GM23338 (cell line): ENCODE measurements at places on chromosomes 3 and 15. TPM values are rescaled to one million over a fixed set of nuclear protein-coding genes. Genes with fewer than 3 reads are reported as not detected.
A peak's percentile ranks its signal among the peaks of the same experiment; 100 is the strongest.

Gene PARP15
- total RNA-seq = 0.12 and 0.87 TPM in 2 replicates

- H3K36me3 ChIP-seq = no peaks in the 10 kb centered on the region
- peak overlapping the region; percentile 63 for H3K4me3 ChIP-seq
- no peak overlapping the region for H3K27ac ChIP-seq
Measured at GRCh38 chr15:70098153-70098460, 390 bp upstream of the TLE3 start.

Gene PRR20G
- not detected in 2 replicates for total RNA-seq

GRCh38 chr3:11560746-11561145 lies 83.0 kb downstream of the VGLL4 start:
- no peaks in the 10 kb centered on the region; the same call in 1 of the 2 replicates for H3K4me1 ChIP-seq
- no peak overlapping the region for H3K4me3 ChIP-seq
- no peaks in the 10 kb centered on the region; the same call in 1 of the 2 replicates for H3K36me3 ChIP-seq
- DNase-seq = no peak
- no peak overlapping the region for H3K27ac ChIP-seq
- no peaks in the 10 kb centered on the region for H3K27me3 ChIP-seq

Gene ZNF106
- 46.5 and 48.0 TPM in 2 replicates for total RNA-seq

DNA sequence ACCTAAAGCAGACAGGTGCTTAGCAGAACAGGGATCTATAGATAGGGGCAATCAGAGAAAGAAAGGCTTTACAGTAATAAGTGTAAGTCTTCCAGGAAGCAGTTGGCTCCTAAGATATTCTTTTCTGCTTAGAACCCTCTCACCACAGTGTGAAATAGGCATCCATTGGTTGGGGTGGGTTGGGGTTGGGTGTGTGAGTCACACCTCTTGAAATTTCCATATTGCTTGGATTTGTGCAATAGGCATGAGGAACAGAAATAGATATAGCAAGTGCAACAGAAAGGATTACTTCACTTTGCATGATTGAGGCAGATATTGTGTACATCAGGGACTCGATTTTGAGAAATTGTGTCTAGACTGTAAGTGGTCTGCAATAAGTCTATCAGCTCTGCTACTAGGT lies 200.1 kb upstream of the GAP43 start:
- H3K36me3 ChIP-seq = no peaks in the 10 kb centered on the region
- no peak overlapping the region for H3K4me3 ChIP-seq
- no peak overlapping the region for H3K27ac ChIP-seq

GRCh38 chr15:98723195-98723594 lies 74.9 kb downstream of the IGF1R start:
- no peak overlapping the region for H3K4me3 ChIP-seq
- DNase-seq = no peak
- no peak overlapping the region for H3K27ac ChIP-seq
- peaks cover 70% of the 10 kb centered on the region for H3K4me1 ChIP-seq
- H3K27me3 ChIP-seq = no peaks in the 10 kb centered on the region
- H3K36me3 ChIP-seq = no peaks in the 10 kb centered on the region

GRCh38 chr3:129722527-129722926 lies 116.1 kb upstream of the PLXND1 start:
- no peak for DNase-seq
- H3K27ac ChIP-seq = no peak overlapping the region
- H3K4me3 ChIP-seq = no peak overlapping the region
- H3K27me3 ChIP-seq = no peaks in the 10 kb centered on the region

- H3K36me3 ChIP-seq = peaks cover 6% of the 10 kb centered on the region; the same call in 1 of the 2 replicates
- H3K27ac ChIP-seq = no peak overlapping the region
- no peaks in the 10 kb centered on the region for H3K27me3 ChIP-seq
- no peak overlapping the region for H3K4me3 ChIP-seq
Measured at GRCh38 chr3:132273036-132273435, 44.2 kb upstream of the ACP3 start.

Gene DNAH12
- total RNA-seq = 0.27 TPM in 1 of 2 replicates, not detected in the other

Gene ATP13A5
- total RNA-seq = not detected in 2 replicates

GRCh38 chr3:50385754-50386153 lies 26.4 kb upstream of the TMEM115 start:
- no peak for DNase-seq
- no peak overlapping the region for H3K27ac ChIP-seq
- H3K27me3 ChIP-seq = no peaks in the 10 kb centered on the region

DNA sequence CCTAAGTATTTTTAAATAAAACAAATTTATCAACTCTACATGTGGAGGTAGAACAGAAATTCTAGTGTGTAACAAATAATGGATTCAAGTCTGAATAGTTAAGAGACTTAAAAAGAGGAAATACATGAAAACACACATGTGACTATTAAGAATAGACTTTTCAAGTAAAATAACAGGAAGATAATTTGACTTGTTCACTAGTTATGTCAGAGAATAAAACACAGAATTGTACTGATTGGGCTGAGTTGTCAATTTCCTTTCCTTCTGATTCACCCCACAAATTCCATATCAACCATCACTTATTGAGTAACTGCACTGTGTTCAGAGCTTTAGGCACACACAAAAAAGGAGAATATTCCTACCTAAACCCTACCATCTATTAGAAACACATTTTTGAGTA lies 557.2 kb downstream of the TUSC7 start:
- H3K4me3 ChIP-seq = no peak overlapping the region
- H3K36me3 ChIP-seq = no peaks in the 10 kb centered on the region
- no peak overlapping the region for H3K27ac ChIP-seq
- DNase-seq = no peak
- no peaks in the 10 kb centered on the region for H3K27me3 ChIP-seq

Gene PIERCE2
- total RNA-seq = 3.8 TPM in 1 of 2 replicates, not detected in the other

Gene PCLAF
- total RNA-seq = 48.9 and 52.7 TPM in 2 replicates

GRCh38 chr3:30890907-30891306 lies 3.6 kb downstream of the GADL1 start:
- no peak overlapping the region for H3K27ac ChIP-seq
- H3K36me3 ChIP-seq = no peaks in the 10 kb centered on the region
- H3K4me1 ChIP-seq = peaks cover 40% of the 10 kb centered on the region
- DNase-seq = no peak
- H3K4me3 ChIP-seq = no peak overlapping the region
- H3K27me3 ChIP-seq = peaks cover 25% of the 10 kb centered on the region

GRCh38 chr15:75163150-75163564 lies 38.5 kb upstream of the C15orf39 start:
- no peak overlapping the region for H3K27ac ChIP-seq
- peaks cover 9% of the 10 kb centered on the region for H3K4me1 ChIP-seq
- no peak overlapping the region for H3K4me3 ChIP-seq
- no peaks in the 10 kb centered on the region for H3K27me3 ChIP-seq
